ENCODE measurements at places on chromosomes 16 and 17.

DNA sequence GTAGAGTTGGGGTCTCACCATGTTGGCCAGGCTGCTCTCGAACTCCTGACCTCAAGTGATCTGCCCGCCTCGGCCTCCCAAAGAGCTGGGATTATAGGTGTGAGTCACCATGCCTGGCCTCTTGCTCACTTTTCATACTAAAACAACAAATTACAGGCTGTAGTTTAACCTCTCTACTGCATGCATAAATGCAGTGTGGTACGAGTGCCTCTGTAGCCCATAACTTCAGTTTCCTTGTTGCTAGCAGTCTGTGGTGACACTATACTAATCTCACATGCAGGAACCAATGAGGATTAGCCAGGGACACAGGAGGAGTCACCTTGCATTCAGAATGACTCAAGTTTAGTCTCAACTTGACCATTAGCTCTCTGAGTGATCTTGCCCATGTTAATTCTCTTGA lies 20.1 kb downstream of the HMOX2 start:
- no peak for DNase-seq

- DNase-seq, result no peak
Measured at GRCh38 chr17:79843816-79844800, 4.9 kb upstream of the CBX4 start.

GRCh38 chr17:75633486-75634375 lies 497 bp downstream of the SMIM5 start:
- peak; percentile 66 for DNase-seq

DNA sequence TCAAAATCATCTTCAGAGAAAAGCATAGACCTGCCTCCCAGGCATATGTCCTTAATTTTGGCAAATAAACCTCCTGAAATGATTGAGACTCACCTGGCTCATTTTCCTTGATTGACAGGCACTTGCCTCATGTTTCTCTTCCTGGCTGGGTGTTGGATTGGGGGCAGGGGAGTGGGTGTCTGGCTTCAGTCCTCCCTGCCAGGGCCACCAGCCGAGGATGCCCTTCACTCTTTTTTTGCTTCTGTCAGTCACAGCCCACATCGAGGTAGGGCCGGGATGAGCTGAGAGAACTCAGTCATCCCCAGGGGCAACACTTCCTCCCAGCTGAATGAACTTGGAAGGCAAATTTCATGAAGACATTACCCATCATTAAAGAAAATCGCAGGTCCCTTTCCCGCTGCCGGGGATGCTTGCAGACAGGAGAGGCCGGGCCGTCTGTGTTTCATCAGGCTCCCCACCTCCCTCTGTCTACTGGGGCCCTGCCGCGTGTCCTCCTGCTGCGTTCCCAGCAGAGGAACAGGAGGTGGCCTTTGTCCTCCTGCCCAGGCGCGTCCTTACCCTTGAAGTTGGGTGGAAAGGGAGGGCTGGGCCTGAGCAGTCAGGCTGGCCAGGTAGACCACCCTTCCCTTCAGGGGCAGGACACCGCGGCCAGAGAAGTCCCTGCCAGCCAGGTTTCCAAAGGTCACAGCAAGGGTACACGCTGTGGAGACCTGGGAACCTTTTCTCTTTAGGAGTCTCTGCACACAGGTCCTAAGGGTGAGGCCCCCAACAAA lies 11.2 kb upstream of the DNAH17 start:
- no peak for DNase-seq

GRCh38 chr16:5858180-5858579 lies 760.6 kb upstream of the EEF2KMT start:
- no peak for DNase-seq

DNA sequence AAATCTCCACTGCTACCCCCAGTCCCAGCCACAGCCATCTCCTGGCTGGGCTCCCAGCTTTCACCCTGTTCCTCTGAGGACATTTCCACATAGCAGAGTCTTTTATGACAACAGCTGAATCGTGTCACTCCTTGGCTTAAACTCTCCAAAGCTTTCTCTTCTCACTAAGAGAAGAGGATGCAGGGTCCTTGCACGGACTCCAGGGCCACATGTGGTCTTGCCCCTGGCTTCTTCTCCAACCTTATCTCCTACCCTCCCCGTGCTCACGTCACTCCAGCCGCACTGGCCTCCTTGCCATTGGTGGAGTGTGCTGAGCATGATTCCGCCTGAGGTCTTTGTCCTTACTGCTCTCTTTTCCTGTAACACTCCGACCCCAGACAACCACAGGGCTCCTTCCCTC lies 39.9 kb upstream of the CCDC182 start:
- no peak for DNase-seq

- DNase-seq, result peak; percentile 43
Measured at GRCh38 chr16:66740010-66740409, 11.4 kb downstream of the DYNC1LI2 start.

GRCh38 chr17:57853695-57854094 lies 3.9 kb upstream of the MRPS23 start:
- no peak for DNase-seq

DNA sequence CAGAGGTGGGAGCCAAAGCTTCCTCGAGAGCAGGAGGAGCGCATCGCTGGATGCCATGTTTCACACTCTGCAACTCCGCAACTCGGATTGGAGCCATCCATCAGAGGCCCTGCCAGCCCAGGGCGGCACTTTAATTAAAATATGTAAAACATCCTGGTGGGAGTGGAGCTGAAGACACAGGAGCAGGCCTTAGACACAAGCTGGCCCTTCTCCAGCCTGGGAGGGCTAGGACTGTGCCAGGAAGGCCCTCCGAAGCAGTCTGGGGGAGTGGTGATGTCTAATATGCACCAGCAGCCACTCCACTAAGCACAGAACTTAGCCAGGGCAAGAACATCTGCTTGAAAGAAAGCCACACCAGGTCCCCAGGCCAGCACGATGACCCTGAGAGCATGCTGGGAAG lies 5.8 kb upstream of the CCDC182 start:
- DNase-seq, result no peak

- no peak for DNase-seq
Measured at GRCh38 chr17:80060644-80061043, 24.2 kb downstream of the CCDC40 start.

DNA sequence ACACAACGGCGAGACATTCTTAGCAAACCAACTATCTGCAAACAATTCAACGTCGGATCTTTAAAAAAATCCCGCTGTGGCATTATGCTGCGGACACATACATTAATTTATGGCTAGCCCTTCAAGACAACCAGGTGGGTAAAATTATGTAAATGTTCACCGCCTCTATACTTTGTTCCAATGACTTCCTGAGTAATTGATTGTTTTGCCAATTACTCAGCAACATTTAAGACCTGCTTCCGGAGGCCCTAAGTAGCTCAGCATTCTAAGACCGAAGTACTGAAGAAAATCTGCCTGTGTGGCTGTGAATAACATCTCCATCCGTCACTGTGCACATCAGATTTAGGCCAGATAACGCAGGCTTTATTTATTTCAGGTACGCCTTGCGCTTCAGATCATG lies 23.3 kb downstream of the QPRT start:
- DNase-seq, result no peak

DNA sequence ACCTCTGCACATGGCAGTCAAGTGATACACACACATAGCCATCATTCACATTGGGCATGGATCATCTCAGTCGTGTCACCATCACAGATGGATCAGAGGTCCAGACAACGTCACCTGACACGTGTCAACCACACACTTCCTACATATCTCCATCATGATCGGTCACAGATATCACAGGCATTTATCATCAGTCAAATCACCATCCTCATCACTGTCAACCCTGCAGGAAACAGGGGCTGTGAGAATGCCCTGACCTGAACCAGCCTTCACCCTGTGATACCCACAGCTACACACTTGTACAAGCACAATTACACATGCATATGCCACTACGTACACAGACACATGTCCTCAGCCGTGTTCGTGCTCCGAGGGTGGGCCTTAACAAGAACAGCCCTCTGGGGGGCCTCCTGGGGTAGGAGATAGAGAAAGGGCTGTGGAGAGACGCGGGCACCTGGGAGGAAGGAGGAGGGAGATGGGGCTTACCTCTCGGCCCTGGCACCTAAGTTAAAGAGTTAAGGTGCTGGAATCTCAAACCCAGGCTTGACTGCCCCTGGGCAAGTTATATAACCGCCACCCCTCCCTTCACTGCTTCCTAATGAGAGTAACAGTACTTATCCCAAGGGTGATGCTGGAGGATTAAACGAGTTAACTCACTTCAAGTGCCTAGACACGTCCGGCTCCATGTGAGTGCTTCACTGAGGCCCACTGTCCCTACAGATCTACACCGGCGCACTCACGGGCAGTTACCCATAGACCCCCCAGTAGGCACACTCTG lies 1.1 kb downstream of the SLC12A4 start:
- peak; percentile 58 for DNase-seq

- DNase-seq, result peak; percentile 63
Measured at GRCh38 chr16:81798311-81799137, 19.4 kb downstream of the PLCG2 start.

- no peak for DNase-seq
Measured at GRCh38 chr17:57666201-57666870, 78.8 kb downstream of the CCDC182 start.

GRCh38 chr17:77225265-77225664 lies 84.5 kb downstream of the SEC14L1 start:
- DNase-seq, result no peak

DNA sequence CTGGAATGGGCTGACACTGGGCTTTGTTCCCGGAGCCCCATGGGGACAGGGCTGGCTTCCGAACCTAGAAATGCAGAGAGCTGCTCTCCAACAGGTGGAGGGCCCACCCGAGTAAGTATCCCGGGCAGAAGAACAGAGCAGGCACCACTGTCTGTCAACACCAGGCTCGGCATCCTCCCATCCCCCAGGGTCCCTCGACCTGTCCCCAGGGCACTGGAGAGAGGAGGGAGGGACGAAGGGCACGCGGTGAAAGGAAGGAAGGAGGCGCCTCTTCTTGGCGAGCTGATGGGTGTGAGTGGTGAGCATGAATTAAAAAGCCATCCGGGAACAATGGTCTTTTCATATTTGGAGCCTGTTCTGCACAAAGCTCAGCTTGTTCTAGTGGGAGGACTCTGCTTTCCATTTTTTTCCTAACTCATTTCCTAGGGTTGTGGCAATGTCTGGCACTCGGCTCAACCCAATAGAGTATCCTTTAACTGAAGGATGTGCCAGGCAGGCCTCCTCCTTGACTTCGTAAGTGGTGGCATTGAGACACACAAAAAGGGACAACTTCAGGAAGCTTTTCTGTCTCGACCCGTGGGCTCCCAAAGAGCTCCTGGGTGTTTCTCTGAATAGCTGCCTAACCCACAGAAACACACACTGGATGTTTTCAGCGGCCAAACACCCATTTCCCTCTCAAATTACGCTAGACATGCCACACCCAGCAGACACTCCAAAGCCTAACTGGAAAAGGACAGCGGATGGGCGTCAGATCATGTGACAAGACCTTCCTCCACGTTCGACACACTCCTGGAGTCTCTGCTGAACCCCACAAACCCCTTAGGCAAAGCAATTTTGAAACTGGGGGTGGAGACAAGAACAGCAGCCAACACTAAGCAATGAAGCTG lies 47.7 kb downstream of the ZFHX3 start:
- DNase-seq, result no peak

- no peak for DNase-seq
Measured at GRCh38 chr16:28110074-28110473, 46.6 kb upstream of the GSG1L start.

DNA sequence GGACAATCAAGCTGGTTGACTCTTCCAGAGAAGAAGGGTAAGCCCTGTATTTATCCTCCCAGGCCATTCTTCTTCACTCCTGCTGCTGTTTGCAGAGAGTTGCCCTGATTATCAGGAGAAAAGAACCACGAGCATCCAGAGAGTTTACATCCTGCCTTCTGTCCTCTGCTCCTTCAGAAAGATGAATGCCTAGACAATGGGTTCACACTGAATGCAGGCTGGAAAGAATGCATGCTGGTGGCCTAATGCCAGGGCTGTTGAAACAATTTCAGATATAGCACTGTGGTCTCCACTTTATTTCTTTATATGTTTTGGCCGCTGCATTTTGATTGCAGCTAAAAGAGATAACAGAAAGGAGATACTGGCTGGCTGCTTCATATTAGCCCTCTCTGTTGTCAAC lies 21.2 kb upstream of the HAS3 start:
- DNase-seq, result no peak

- DNase-seq, result no peak
Measured at GRCh38 chr17:55652114-55652823, 70.4 kb downstream of the TMEM100 start.

DNA sequence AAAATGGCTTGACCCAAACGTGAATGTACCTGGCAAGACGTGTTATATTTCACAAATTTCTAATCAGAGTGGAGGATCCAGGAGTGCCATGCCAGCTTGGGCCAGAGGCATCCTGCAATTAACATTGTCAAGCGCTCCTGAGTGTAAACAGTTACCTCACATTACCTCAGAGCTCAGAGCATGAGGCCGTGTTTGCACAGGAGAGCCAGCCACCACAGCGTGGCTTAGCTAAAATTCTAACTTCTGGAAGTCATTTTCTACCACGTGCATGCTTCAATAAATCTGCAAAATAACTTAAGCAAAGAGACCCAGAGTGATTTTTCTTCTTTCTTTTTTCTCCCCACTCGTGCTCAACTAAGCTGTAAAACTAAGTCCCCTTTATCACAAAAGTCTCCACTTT lies 769.0 kb downstream of the KCNJ2 start:
- DNase-seq, result no peak

GRCh38 chr17:953767-954166 lies 25.8 kb downstream of the NXN start:
- no peak for DNase-seq

DNA sequence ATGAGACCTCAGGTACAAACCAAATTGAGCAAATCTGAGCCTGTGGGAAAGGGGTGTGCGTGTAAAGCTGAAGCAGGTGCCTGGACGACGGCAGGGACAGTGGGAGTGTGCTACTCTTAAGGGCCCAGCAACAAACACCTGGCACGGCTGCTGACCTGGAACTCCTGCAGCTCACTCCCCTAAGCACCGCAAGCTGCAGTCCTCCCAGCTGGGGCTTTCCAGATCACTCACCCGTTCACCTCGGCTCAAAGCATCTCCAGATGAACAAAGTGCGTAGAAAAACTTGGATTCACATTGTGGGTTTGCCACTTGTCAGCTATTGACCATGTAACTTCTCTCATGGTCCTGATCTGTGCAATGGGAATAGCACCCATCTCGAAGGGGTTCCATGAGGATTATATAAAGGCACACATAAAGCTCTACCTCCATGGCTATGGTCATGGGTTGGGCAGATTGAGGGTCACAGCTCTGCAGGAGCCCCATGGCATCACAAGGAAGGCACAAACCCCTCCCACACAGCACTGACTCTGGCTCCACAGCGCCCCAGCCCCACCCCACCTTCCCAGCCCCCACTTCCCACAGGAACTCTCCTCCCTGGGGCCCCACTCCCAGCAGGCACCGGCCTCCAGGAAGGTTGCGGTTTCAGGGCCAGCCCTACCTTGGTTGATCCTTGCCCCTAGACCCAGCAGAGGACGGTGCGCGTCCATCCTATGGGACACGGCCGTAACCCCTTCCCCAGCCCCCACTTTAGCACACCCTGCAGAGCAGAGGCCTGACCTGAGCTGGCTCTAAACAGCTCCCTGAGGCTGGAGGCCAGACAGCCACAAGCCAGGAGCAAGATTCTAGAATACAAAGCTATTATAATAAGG lies 21.9 kb downstream of the ST3GAL2 start:
- DNase-seq, result no peak
